ENCODE measurements at places on chromosomes 13 and 19.
A peak's percentile ranks its signal among the peaks of the same experiment; 100 is the strongest.

GRCh38 chr19:36256853-36257519 is 42.1 kb downstream of the ZNF146 start:
- H3K4me1 ChIP-seq: no peaks in the 10 kb centered on the region
- H3K27ac ChIP-seq: no peak overlapping the region
- H3K27me3 ChIP-seq: no peaks in the 10 kb centered on the region
- H3K36me3 ChIP-seq: no peaks in the 10 kb centered on the region

GRCh38 chr13:75841905-75842304 is 205.8 kb downstream of the LMO7 start:
- H3K27ac ChIP-seq: no peak overlapping the region
- H3K27me3 ChIP-seq: no peaks in the 10 kb centered on the region
- H3K4me3 ChIP-seq: no peak overlapping the region
- no peaks in the 10 kb centered on the region for H3K36me3 ChIP-seq
- DNase-seq: no peak

GRCh38 chr19:46872967-46873366 is 12.2 kb downstream of the ARHGAP35 start:
- no peaks in the 10 kb centered on the region for H3K27me3 ChIP-seq
- H3K4me1 ChIP-seq: peaks cover 10% of the 10 kb centered on the region
- DNase-seq: no peak
- H3K4me3 ChIP-seq: no peak overlapping the region
- no peaks in the 10 kb centered on the region for H3K36me3 ChIP-seq

GRCh38 chr13:98571955-98572662 is 4.8 kb downstream of the STK24 start:
- H3K27ac ChIP-seq: no peak overlapping the region
- H3K4me1 ChIP-seq: peaks cover 7% of the 10 kb centered on the region
- no peak overlapping the region for H3K4me3 ChIP-seq

GRCh38 chr13:89382981-89383380 is 1711.8 kb downstream of the SLITRK5 start:
- no peak overlapping the region for H3K27ac ChIP-seq
- no peaks in the 10 kb centered on the region for H3K4me1 ChIP-seq
- no peak for DNase-seq

DNA sequence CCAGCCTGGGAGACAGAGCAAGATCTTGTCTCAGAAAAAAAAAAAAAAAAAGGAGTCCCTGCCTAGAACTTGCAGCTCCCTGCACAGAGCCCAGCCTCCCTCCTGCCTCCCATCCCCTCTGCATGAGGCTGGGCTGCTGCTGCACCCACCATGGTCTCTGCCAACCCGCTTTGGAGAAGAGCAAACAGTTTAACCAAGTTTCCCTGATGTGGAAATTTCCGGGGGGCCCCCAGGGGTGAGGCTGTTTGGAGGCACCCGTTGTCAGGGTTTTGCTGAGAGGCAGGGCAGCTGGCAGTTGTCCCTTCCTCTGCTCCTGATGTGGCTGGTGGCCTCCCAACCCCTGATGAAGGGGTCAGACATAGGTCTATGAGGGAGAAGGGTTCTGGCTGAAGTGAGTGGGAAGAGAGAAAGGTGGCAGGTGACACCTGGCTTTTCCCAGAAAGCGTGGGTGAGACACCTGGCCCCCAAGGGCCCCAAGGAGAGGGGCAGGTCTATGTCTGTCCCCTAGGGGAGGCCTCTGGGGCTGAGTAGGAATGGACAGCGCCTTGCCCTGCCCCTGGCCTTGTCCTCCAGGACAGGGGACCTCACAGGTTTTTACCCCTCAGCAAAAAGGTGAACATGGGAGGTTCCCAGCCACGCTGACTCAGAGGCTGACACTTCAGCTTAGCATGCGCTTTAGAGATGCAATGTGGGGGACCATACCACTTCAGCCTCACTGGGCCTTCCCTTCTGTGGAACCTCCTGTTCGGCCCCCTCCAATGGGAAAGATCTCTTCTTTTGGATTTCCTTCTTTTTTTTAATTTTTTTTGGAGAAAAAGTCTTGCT is 5.5 kb downstream of the LRP3 start:
- peaks cover 3% of the 10 kb centered on the region for H3K4me1 ChIP-seq
- H3K27ac ChIP-seq: no peak overlapping the region
- no peaks in the 10 kb centered on the region for H3K27me3 ChIP-seq
- no peak overlapping the region for H3K4me3 ChIP-seq
- H3K36me3 ChIP-seq: peaks cover 79% of the 10 kb centered on the region

DNA sequence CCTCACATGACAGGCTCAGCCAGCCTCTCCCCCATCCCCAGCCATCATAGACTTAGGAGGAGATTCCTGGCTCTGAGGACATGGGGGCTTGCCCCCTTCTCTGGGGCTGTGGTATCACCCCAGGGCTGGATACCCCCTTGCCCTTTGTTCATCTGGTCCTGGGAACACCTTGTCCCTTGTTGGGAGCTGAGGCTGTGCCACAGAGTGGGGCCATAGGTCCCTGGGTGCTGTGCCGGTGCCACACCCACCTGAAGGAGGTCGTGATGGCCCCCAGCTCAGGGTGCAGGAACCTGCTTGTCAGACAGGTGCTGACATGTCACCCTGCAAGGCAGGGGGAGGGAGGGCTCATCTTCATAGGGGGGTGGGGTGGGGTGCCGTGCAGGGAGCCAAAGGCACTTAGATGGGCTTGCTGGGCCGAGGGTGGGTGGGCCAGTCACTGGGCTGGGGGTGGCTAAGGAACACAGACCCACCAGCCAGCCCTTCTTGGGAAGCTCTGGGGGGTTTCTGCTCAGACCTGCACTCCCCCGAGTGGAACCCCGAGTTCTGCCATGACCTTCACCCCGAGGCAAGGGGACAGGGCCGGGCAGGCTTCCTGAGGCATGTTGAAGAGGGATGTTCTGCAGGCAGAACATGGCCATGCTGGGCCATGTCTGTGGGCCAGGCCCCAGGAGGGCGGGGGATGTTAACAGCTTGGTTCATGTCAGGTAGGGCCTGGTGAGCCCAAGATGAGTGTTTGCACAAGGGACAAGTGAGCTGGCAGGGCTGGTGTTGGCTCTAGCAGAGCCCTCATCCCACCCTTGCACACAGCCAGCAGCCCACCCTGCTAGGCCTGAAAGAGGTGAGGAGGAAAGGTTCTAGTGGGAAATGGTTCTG is 28.0 kb downstream of the TSSK6 start:
- H3K27ac ChIP-seq: peak overlapping the region; percentile 15
- H3K4me1 ChIP-seq: peaks cover 36% of the 10 kb centered on the region
- no peaks in the 10 kb centered on the region for H3K27me3 ChIP-seq
- H3K36me3 ChIP-seq: peaks cover 21% of the 10 kb centered on the region
- H3K4me3 ChIP-seq: no peak overlapping the region

GRCh38 chr19:53870485-53870844 is 2.8 kb downstream of the MYADM start:
- H3K4me3 ChIP-seq: peak overlapping the region; percentile 55
- H3K4me1 ChIP-seq: peaks cover 6% of the 10 kb centered on the region
- no peak for DNase-seq

DNA sequence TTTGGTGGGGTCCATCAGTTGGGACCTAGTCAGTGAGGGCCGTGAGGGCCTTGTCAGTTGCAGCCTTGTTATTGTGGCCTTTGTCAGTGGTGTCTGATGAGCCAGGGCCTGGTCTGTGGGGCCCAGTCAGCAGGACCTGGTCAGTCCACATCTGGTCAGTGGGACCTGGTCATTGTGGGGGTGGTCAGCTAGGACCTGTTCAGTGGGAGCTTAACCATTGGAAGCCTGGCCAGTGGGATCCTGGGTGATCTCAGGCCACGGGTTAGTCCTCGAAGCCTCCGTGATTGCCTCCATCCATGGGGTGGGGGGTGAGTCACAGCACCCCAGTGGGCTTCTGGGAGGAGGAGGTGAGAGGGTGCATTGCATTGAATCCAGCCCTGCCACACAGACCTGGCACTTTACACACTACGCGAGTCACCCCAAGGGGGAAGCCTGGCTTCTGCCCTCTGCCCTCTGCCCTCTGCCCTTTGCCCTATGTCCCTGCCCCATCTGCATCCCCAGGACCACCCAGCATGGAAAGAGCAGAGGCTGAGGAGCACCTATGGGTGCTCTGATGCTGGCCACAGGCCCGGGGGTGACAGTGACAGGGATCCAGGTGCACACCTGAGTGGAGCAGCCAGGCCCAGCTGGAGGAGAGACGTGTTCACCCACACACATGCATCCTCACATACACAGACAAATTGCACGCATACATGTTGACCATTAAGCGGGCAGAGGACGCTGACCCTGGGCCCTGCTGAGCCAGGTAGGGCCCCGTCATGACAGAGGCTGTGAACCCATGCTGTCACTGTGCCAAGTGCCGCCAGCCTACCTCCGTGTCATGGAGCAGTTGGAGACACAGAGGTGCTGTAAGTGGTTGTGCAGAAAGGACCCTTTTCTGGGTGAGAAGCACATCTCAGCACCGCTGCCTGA is 59.8 kb upstream of the TPM4 start:
- peaks cover 2% of the 10 kb centered on the region for H3K27me3 ChIP-seq

GRCh38 chr19:16285769-16286498 is 38.7 kb upstream of the KLF2 start:
- no peak overlapping the region for H3K4me3 ChIP-seq
- H3K36me3 ChIP-seq: no peaks in the 10 kb centered on the region
- H3K4me1 ChIP-seq: peaks cover 2% of the 10 kb centered on the region
- H3K27me3 ChIP-seq: peaks cover 48% of the 10 kb centered on the region
- no peak overlapping the region for H3K27ac ChIP-seq

DNA sequence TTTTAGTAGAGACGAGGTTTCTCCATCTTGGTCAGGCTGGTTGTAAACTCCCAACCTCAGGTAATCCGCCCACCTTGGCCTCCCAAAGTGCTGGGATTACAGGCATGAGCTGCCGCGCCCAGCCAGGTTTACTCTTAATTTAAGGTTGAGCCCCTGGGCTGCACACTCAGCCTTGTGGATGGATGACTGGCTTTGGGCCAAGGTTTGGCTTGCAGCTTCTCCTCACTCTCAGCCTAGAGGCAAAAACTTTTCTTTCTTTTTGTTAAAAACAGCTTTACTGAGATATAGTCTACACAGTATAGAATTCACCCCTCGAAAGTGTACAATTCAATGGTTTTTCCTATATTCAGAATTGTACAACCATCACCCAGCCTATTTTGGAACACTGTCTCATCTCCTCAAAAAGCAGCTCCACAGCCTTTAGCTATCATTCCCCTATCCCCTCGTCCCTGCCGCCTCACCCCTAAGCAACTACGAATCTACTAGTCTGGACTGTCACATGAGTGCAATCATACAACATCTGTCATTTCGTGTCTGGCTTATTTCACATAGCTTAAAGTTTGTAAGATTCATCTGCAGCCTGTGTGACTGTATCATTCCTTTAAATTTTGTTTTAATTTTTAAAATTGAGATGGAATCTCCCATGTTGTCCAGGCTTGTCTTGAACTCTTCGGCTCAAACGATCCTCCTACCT is 14.5 kb upstream of the TSPAN16 start:
- H3K27ac ChIP-seq: no peak overlapping the region
- H3K36me3 ChIP-seq: no peaks in the 10 kb centered on the region
- no peak for DNase-seq
- no peaks in the 10 kb centered on the region for H3K27me3 ChIP-seq
- no peak overlapping the region for H3K4me3 ChIP-seq

DNA sequence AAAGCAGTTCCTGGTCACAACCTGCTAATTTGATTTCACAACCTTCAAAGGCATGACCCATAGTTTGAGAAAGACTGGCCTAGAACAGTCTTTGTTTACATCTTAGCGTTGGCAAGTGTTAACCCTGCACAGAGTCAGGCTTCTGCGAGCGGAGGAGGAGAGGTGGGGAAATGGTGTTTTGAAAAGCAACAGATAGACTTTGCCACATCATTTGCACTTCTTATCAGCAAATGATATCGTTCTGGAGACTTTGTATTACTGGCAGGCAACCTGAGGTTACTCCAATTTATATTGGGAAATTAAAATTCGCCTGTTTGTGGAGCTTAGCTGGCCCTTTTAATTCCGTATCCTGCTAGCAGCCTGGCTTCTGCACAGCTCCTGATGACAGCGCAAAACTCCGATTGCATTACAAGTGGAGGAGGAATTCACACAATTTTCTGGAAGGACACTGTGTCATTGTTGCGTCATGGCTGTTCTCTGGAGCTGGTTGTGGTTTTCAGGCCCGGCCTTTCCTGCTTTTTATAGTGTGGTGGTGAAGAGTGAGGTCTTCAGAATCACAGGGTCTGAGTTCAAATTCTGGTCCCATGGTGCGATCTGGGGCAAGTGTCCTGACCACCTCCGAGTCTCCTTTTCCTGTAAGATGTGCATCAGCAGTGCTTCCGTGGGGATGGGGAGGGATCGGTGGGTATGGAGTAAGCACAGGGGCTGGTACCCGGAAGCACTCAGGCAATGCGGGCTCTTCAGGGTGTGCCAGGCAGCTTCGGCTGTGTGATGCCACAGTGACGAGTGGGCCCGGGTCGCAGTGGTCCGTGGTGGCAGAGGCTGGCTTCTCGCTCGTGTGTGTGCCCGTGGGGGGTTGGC is 49.1 kb upstream of the EHD2 start:
- no peak for DNase-seq
- peaks cover 11% of the 10 kb centered on the region for H3K4me1 ChIP-seq
- H3K36me3 ChIP-seq: no peaks in the 10 kb centered on the region
